ENCODE measurements at places on chromosomes 13 and 19.
A peak's percentile ranks its signal among the peaks of the same experiment; 100 is the strongest.

DNA sequence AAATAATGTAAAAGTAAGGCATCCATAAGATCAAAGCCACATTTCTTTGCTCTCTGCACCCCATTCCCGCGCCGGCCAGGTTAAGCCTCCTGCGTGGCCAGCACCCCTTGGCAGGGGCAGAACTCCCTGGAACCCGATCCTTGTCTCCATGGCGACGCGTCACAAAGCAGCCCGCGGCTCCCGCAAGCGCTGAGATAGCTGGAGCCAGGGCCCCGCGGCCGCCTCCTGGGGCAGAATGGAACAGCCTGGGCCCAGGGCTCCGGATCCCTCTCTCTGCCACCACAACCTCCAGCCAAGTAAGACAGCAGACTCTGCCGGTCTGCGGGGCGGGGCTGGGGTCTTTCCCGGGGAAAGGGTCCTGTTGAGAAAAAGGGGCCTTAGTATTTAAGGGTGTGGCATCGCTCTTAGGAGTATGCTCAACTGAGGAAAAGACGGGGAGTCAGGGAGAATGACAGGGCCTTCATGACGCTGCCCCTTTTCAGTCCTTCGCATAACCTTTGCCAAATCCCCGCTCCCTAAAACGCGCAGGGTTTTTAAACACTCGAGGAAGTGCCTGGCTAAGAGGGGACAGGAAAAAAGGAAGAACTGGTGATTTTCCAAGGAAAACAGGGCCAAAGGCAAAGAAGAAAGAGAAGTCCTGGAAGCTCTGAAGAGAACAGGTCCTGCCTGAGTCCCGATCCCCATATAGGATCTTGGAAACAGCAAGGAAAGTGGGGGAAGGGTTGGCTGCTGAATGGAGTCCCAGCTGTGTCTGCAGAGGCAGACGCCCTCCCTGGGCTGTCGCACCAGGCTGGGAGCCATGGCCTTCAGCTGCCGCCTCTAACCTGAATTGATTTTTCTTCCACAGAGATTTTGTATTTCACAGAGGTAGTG is at the start of gene TEX26:
Gene TEX26 (plus strand): TSS at position 176 of the 873 bp plus-strand sequence. CDS start 60 bp downstream, at position 236.
- DNase-seq: no peak

- DNase-seq: no peak
Measured at GRCh38 chr19:45419396-45419795, 4.3 kb downstream of the ERCC1 start.

DNA sequence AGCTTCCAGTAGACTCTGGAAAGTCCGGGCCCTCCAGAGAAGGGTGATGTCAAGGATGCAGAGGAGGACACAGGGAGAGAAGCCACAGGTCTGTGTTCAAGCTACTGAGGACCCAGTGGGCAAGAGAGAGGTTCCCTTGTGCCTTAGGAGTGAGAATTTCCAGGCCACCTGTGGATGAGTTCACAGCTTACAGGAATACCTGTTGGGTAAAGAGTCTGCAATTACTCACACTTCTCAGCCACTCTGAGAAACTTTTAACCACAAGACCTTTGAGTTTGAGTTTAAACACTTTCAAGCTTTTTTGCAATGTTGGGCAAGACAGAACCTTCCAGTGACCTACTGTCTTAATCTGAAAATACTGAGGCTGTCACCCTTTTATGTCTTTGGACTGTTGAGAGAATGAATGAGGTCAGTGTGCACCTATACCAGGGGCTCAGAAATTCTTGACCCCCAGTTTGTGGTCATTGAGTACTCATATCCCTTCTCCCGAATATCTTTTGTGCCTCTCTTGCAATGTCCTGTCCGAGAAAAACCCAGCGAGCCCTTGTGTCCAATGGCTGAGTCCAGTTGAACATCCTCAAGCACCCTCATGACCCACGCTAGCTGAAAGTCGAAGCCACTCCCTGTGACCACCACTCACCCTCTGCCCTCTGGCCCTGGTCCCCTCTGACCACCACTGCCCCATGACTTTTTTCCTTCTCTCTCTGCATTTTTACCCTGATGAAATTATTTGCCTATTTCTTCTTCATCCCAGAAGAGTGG is 368.5 kb upstream of the ZNF507 start:
- DNase-seq: no peak

- DNase-seq: no peak
Measured at GRCh38 chr13:23771956-23772355, 117.2 kb downstream of the MIPEP start.

GRCh38 chr19:2381148-2381820 is 21.2 kb downstream of the TMPRSS9 start:
- no peak for DNase-seq

GRCh38 chr13:105937451-105937850 is 598.0 kb downstream of the EFNB2 start:
- no peak for DNase-seq

DNA sequence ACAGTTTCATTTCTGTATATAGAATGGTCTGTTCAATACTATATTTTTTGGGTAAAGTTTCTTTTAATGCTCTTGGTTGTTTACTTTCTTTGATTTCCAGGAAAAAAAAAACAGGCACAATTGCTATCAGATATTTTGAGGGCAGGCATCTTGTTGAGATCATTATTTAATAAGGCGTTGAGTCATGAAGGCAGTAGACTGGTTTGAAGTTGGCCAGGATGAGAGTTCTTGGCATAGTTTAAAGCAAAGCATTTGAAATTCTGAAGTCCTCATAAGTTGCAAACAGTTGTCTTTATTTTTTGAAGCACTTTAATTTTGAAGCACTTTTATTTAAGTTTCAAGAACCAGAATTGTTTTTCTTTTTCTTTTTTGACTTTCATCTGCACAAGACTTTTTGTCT is 2.6 kb upstream of the ZNF175 start:
- no peak for DNase-seq

DNA sequence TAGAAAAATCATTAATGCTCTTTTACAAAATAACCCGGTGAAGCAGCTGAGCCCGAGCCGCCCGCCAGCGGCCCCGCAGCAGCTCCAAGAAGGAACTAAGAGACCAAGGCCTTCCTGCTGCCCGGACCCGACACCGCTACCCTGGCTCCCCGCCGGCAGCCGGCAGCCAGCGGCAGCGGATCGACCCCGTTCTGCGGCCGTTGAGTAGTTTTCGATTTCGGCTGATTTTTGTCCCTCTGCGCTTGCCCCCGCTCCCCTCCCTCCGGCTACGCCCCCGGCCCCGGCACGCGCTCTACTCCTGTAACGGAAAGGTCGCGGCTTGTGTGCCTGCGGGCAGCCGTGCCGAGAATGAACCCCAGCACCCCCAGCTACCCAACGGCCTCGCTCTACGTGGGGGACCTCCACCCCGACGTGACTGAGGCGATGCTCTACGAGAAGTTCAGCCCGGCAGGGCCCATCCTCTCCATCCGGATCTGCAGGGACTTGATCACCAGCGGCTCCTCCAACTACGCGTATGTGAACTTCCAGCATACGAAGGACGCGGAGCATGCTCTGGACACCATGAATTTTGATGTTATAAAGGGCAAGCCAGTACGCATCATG is at the start of gene PABPC3:
Gene PABPC3 (plus strand): TSS at position 286 of the 603 bp plus-strand sequence. CDS start 63 bp downstream, at position 349.
- no peak for DNase-seq

GRCh38 chr19:7874076-7874896 is at the start of gene PRR36:
TSS of gene PRR36 (minus strand) at chr19:7874390. CDS start at chr19:7873689, 701 bp downstream.
- DNase-seq: peak; percentile 35

GRCh38 chr13:98345107-98345935 is 168.3 kb upstream of the RNF113B start:
- no peak for DNase-seq

GRCh38 chr19:34274827-34275625 is 20.7 kb downstream of the GARRE1 start:
- DNase-seq: no peak

GRCh38 chr13:30082391-30082790 is 225.0 kb downstream of the KATNAL1 start:
- DNase-seq: no peak

DNA sequence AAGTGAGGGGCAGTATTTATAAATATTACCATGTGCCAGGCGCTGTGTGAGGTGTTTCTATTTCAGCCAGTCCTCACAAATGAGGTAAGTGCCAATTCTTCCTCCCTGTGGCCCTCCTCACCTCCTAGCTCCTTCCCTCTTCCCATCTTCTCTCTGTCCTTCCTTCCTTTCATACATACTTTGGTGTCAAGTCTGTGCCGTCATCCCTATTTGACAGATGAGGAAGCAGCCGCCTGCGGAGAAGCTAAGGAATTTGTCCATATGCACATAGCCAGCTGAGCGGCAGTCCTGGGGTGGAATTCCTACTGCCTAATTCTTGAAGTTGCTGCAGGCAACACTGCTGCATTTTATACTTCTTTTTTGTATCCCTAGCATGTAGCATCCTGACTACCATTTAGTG is 150.8 kb downstream of the B3GLCT start:
- no peak for DNase-seq

GRCh38 chr13:64197232-64197631 is 2781.6 kb upstream of the PCDH20 start:
- DNase-seq: no peak

- DNase-seq: no peak
Measured at GRCh38 chr13:61045251-61045650, 370.4 kb downstream of the PCDH20 start.

- no peak for DNase-seq
Measured at GRCh38 chr19:28553764-28554163, 659.2 kb downstream of the UQCRFS1 start.

GRCh38 chr13:42777467-42777866 is 3.9 kb upstream of the FAM216B start:
- DNase-seq: no peak

GRCh38 chr19:43779147-43779819 is 1.5 kb downstream of the KCNN4 start:
- no peak for DNase-seq

DNA sequence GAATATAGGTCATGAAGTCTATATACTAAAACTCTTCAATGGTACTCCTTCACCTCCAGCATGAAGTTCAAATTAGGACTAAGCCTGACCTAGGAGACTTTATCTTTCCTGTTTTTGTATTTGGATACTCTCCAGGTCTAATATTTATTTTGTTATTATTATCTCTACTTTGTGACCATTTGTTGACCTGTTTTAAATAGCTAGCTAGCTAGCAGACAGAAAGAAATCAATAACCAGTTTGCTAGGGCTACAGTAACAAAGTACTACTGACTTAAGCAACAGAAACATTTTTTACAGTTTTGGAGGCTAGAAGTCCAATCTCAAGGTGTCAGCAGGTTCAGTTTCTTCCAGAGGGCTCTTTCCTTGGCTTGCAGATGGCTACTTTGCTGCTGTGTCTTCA is 15.1 kb upstream of the DACH1 start:
- DNase-seq: no peak

- DNase-seq: no peak
Measured at GRCh38 chr13:44951184-44951583, 38.1 kb downstream of the NUFIP1 start.

- no peak for DNase-seq
Measured at GRCh38 chr13:67063036-67063435, 167.1 kb downstream of the PCDH9 start.

DNA sequence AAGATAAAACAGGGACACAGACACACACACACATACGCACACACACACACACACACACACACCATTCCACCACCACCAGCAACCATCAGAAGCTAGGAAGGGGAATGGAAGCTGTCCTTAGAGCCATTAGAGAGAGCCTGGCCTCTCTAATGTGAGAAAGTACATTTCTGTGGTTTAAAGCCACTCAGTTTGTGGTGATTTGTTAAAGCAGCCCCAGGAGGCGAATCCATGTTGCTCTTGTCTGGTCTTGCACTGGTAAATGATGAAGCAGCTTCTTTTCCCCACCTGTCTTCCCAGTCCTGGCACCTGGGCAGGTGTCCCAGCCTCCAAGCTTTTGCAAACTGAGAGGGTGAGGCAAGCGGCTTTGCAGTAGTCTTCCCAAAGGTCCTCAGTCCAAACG is 118.9 kb upstream of the KL start:
- no peak for DNase-seq

- no peak for DNase-seq
Measured at GRCh38 chr13:41130356-41130755, 2.2 kb downstream of the KBTBD6 start.

GRCh38 chr13:45393941-45394570 is 24.1 kb downstream of the SLC25A30 start:
- DNase-seq: peak; percentile 31

- DNase-seq: no peak
Measured at GRCh38 chr13:101545521-101545920, 93.0 kb downstream of the ITGBL1 start.

- no peak for DNase-seq
Measured at GRCh38 chr13:98978280-98978679, 416 bp upstream of the DOCK9 start.

- no peak for DNase-seq
Measured at GRCh38 chr19:44603201-44603945, 10.0 kb upstream of the IGSF23 start.

DNA sequence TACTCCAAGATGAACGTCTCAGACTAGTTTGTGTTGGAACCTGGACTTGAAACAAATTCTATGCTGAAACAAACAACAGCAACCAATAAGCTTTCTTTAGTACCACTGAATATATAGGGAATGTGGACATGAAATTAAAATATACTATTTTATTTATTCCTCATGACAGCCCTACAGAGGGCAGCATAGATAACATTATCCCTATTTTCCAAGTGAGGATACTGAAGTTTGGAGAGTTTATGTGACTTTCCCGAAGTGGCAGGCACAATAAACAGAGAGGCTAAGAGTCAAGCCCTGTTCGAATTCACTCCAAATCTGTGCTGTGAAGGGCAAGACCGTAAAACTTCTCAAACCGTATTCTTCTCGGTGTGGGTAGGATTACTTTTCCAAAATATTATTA is 509.9 kb upstream of the GPC6 start:
- DNase-seq: no peak

GRCh38 chr13:107447591-107447990 is 767.7 kb downstream of the LIG4 start:
- DNase-seq: no peak

- DNase-seq: no peak
Measured at GRCh38 chr19:54156953-54157352, 2.6 kb downstream of the LENG1 start.

DNA sequence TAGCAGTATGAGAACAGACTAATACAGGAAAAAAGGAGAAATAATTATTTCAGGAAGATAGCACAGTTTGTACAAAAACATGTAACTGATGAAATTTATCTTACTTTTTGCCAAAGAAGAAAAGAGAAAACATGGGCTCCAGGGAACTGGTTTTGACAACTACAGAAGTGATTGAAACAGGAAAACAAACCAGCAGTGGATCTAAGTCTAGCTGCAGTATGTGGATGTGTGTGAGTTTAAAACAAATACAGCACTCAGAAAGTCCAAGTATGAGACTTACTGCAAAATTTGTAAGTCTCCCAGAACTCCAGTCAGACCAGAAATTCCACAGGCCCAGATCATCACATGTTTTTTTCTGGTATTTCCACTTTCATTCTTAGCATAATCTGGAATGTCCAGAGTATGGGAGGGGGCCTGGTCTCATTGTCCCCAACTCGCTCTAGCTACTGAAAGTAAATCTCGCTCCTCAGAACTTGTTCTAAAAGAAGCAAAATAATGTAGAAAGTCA is 259.5 kb downstream of the NHLRC3 start:
- no peak for DNase-seq
